ENCODE measurements at places on chromosomes 7 and 10. TPM values are rescaled to one million over a fixed set of nuclear protein-coding genes. Genes with fewer than 3 reads are reported as not detected.

DNA sequence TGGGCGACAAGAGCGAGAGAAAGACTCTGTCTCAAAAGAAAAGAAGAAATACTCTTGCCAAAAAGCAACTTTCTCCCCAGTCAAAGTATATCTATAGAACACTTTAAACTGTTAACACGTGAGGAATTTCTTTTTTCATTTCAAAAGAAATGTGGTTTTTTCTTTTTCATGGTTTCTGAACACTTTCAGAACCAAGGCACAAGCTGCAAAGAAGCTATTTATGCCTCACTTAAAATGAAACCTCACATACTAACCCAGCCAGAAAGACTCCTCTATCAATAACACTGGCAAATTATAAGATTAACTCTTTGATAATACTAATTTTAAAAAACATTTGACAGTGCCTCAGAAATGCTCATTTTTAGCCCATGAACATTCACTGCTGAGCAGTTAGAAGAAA lies 20.9 kb downstream of the TBX20 start:
- no peak for DNase-seq

- no peak for DNase-seq
These were observed 159.1 kb downstream of the GFRA1 start for GRCh38 chr10:116113721-116114501.

- no peak for DNase-seq
These were observed 1.8 kb downstream of the MLXIPL start for GRCh38 chr7:73622527-73622908.

The DDIT4 gene
- 290 TPM for total RNA-seq

The TRIM50 gene
- total RNA-seq, result not detected

The SLC29A3 gene
- 4.4 TPM for total RNA-seq

The CCDC146 gene
- 5.1 TPM for total RNA-seq
